ENCODE measurements at places on chromosomes 7 and 10.

DNA sequence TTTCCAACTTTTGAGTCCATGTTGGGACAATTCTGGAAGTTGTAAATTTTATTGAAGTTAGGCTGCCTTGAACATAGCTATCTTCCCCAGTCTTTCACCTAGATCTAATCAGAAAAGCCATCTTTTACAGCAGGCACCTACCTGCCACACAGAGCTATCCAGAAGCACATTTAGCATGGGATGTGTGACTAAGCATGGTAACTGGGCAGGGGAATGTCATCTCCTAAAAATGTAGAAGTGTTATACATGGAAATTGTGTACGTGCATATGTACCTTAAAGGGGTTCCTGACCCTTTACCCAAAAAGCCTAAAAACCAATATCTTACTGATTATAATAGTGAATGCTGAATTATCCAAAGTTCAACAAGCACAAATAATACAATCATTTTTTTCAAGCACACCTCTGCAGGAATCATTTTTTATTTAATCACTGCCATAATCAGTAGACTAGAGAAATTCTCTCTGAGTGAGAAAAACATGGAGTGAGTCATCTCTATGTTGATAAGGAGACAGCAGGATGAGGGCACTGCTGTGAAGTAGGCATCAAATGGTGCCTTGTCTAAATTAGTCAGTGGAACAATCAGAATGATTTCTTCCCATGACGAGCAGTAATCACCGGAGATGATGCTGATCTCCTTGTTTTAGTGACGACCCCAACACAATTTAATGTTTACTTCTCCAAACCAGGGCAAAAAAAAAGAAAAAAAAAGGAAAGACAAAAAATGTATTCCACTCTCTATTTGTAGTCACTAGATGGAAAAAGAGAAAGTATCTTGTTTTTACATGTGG lies 75.9 kb downstream of the SORBS1 start:
- no peak for DNase-seq

- DNase-seq, result no peak
Observed at GRCh38 chr10:13831711-13832141, 245.0 kb downstream of the PRPF18 start.

- DNase-seq, result no peak
Observed at GRCh38 chr7:158997110-158997453, 140.7 kb downstream of the DYNC2I1 start.

GRCh38 chr7:88204525-88205110 lies 15.2 kb downstream of the SRI start:
- no peak for DNase-seq

DNA sequence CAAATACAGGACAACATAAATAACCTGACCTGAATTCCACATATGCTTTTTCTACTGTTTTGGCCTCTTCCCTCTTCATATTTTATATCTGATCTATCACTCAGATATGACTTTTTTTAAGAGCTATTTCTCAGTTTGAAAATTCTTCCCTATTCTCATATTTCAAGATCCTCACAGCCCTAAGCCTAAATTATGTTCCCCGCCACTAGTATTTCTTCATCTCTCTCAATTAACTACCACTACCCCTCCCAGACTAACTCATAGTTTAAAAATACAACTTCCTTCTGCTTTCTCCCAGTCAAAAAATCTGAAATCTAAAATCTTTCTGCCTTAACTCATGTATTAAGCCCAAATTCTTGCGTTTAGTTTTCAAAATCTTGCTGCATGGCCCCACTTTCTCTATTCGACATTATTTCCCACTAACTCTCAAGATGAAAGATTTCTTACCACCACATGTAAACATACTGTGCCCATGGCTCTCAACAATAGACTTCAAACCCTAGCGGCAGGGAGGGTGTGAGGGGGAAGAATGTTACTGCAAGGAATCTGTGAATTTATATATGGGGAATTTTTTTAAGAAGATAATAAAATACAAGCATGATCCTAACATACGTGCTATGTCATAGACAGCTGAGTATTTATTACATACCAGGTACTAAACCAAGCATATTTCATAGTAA lies 64.6 kb downstream of the TFEC start:
- DNase-seq, result no peak

DNA sequence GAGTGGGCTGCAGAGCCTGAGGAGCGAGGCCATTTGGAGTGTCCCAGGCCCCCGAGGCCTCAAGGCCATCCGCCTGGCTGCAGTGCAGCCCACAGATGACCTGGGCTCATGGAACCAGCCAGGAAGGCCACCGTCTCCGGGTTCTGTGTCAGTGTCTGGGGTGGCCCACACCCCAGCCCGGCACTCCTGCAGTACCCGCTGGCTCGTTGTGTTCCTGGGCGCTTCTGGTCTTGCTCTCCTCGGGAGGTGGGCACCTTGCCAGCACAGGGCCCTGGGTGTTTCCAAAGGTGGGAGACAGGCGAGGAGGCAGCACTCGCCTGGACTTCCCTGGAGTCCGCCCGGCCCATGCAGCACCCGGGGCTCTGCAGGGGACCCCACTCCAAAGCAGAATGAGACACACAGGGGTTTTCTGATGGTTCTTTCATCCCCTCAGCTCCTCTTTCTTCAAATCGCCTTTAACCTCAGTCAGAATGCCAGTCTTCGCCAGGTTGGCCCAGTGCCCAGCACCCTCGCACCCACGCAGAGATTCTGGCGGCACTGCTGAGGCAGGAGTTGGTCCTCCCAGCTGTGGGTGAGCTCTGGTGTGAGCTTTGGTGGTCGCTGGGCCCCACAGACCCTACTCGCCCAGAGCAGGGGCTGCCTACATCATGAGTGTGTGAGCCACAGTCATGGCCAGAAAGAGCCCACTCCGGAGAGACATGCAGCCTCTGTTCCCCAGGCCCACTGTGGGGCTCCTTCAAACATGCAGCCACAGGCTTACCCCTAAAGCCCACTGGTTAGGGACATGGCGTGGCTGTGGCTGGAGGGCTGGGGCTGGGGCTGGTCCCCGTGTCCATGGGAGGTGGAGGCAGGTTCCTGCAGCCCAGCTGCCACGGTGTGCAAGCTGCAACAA lies 155.7 kb downstream of the EBF3 start:
- no peak for DNase-seq
